ENCODE measurements at places on chromosomes 12 and 14.

DNA sequence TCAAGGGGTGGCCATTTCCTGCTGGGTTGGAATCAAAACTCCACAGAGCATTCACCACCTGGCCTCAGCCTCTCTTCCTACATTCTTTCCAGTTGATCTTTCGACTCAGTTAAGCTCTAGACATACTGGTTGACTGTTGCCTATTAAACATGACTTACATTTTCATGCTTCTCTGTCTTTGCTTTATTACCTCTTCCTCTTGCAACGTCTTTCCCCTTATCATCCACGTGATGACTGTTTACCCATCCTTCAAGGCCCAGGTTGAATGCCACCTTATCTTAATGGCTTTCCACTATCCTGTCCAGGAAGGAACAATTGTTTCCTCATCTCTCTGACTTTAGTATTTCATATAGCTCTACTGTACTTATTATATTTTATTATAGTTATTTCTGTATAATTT, 24.4 kb upstream of the CCDC175 start:
- no peak for DNase-seq

DNA sequence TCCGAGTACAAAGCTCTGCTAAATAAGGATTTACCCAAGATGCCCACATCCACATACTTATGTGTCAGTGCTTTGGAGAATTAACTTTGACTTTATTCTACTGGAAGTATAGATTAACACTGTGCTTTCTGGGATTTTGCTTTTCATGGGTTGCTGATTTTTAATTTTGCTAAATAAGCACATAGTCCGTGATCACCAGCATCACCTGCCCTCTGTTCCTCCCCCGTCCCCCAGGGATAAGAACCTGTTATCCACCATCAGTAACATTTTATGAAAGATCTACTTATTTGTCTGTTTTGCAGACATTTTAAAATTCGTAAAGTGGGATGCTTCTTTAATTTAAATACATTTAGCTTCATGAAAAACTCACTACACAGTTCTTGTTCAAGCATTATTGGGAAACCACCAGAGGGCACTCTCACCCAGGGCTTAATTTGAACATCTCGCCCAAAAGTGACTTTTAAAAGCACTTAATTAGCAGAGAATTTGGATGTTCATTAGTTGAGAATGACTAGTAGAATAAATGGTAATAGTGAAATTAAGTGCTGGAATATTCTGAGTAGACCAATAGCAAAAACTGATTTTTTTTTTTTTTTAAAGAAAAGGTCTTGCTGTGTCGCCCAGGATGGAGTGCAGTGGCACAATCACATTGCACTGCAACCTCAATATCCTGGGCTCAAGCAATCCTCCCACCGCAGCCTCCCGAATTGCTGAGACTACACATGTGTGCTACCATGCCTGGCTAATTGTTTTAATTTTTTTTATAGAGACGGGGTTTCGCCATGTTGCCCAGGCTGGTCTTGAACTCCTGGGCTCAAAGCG, 35.7 kb downstream of the MRPL42 start:
- peak; percentile 47 for DNase-seq

DNA sequence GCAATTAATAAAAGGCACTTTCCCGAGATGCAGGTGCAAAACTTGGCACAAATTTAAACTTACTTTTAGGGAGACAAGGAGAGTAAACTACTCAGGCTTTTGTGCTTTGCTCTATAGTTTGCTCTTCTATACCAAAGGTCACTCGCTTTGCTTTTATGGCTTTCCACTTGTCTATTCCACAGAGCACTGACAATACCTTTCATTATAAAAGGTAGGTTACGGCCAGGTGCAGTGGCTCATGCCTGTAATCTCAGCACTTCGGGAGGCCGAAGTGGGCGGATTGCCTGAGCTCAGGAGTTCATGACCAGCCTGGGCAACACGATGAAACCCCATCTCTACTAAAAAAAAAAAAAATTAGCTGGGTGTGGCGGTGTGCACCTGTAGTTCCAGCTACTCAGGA, 32.9 kb downstream of the ALKBH1 start:
- no peak for DNase-seq

DNA sequence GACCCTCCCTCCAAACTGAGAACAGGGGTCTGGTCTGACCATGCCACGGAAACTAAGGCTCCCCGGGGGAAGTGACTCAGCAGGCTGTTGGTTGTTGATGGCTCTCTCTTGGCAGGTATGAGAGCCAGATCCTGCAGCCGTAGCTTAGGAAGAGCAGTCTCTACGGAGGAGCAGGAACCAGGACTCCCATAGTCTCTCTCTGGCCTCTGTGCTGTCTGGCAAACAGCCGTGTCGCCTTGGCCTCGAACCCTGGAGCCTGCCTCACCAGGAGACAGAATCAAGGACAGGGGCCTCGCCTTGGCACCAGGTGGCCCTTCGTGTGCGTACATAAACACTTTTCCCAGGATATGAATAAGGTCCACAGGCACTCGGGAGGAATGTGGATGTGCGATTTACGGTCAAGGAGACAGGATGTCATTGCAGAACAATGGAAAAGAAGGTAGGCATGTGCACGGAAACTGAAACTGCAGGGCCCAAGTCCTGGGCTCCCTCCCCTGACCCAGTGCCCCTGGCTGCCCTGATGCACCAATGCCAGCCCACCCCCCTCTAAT, 7.9 kb downstream of the VWF start:
- DNase-seq = no peak

DNA sequence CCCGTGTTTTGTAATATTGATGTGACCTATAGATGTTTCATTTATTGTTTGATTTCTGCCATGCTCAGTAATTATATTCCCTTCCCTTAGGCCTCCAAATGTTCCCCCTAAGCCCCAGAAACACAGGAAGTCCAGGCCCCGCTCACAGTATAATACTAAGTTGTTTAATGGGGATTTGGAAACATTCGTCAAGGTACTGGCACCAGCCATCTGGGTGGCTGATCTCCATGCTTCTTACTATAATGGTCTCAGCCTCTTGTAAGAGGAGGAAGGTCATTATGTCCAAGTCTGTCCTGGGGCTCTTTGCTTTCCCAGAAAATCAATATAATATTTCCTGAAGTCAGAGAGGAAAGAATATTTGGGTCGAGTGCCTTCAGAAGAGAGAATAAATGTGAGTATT, 130.9 kb downstream of the KICS2 start:
- no peak for DNase-seq

GRCh38 chr14:24938593-24938992, 111.4 kb downstream of the STXBP6 start:
- no peak for DNase-seq

DNA sequence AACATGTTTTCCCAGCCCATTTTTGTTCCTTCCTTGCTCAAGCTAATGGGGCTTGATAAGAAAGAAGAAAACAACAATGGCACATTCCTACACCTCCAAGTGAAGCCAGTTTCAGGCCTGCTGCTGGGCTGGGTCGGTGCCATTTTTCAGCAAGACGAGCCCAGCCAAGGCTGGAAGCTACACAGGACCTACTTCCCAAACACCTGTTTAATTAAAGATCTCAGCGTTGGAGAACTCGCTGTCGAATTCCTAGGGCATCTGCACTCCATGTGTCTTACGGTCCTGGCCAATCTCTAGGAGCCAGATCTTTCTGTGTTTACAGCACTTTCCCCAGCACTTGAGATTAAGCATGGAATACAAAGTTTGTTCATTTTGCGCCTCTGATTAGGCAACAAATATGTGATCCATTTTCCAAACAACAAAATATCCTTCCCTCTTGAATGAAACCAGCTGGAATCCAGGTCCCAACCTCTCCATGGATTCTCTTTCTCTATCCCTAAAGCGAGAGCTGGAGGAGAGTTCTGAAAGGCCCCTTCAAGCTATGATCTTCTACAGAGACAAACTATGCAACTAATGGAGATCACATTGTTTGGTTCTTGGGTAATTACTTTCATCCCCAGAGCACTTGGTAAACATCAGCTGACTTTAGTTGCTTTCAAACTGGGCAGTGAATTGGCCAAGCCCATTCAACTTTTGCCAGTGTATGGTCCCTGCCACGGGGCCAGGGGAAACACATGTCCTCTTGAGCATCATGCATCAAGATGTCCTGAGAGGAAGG, 34.3 kb upstream of the TC2N start:
- no peak for DNase-seq

DNA sequence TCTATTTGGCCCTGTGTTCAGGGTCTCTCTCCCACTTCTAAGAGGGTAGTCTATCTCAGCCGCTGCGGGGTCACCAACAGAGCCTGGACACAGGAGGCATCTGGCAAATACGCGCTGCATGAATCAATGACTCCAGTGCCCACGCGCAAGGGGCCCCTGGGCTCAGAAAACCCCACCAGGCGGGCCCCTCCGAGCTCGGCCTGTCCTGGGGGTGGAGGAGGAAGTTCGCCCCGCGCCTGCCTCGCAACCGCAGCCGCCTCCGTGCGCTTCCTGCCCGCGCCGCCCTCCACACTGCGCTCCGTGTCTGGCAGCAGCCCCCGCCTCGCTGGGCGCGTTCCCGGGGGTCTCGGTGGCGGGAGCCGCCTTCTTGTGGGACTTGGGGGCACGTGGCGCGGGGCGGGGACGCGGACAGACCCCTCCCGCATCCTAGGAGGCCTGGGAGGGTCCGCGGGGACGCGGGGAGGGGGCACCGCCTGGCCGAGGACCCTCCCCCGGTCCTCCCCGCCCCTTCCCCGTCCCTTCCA, 811 bp upstream of the FBRSL1 start:
- no peak for DNase-seq
